GM18507 (cell line): ENCODE measurements at places on chromosomes 7 and 10.

DNA sequence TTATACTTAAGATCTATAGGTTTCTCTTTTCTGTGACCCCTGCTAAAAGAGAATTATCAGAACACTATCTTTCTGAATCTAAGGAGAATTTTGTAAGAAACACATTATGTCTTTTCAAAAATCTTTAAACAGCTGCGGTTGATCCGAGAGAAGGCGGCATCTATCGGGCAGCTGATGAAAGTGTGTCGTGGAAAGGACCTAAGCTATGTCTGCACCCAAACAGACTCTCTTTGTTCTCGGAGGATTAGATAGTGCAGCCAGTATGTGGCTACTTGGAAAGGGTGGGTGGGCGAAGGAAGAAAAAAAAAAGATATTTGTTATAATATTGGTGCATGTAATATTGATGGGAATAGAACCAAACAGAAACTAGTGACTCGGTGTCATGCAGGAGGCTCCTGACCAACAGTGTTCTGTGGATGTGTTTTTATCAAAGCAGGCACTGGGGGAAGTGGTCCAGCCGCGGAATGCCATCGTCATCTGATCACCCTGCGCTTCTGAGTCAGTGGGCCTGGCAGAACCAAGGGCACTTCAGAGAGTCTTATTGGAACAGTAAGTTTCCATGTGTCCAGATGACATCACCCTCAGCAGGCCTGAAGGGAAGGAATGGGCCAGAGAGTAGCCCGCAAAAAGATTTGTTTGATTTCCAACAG is 509.7 kb upstream of the AKR1E2 start:
- DNase-seq = no peak

- DNase-seq = no peak
Measured at GRCh38 chr7:68504716-68505115, 1093.6 kb upstream of the AUTS2 start.

DNA sequence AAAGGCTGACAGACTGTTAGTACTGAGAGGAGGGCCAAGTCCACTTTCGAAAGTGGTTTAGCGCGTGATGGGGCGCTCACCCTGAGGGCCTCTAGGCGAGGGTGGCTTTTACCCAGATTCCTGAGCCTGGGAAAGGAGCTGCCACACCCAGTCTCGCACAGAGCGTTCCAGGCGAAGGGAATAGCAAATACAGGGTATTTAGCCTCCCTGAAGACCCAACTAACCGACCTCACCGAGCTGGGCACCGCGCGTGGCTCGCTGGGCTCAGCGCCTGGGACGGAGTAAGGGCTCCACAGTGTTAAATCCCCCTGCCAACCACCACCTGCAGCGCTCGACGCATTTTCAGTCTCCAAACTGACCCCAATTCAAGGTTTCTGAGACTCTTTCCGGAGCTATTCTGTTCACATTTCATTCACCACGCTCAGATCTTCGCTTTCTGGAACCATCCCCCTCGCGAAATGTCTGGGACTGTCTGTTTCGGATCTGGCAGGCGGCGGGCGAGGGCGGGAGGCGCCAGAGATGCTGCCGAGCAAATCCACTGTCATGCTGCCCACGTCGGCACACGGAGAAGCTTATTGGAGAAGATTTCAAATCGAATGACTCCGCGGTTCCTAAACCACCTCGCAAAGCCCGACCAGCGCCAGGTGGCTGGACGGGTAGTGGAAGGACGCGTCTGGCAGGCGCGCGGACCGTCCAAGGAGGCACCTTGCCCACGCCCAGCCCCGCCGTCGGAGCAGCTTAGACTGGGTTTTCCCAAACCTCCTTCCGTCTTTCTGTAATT is 1.4 kb upstream of the OSBPL3 start:
- no peak for DNase-seq

DNA sequence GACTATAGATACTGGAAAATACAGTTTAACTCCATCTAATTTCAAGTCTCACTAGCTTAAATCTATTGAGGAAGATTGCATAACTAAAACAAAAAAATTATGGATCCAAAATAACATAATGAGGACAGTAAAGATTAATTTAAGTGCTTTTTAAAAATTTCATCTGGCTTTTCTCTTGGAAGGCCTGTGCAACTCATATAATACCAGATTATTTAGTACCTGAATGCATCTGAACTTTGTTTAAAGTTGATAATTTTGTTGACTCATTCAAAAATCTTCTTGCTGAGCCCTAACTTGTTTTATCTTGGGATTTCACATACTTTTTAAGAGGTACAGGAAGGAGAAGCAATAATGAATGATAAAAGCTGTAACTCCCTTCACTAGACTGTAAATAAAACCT is 146.5 kb downstream of the CSTF2T start:
- no peak for DNase-seq

DNA sequence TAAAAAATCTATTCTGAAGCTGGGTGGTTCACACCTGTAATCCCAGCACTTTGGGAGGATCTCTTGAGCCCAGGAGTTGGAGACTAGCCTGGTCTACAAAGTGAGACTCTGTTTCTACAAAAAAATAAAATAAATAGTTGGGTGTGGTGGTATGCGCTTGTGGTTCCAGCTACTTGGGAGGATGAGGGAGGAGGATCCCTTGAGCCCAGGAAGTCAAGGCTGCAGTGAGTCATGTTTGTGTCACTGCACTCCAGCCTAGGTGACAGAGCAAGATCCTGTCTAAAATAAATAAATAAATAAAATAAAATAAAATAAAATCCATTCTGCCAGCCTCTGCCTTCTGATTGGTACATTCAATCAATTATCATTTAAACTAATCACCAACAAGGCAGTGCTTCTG is 17.5 kb downstream of the ZNF33A start:
- no peak for DNase-seq

DNA sequence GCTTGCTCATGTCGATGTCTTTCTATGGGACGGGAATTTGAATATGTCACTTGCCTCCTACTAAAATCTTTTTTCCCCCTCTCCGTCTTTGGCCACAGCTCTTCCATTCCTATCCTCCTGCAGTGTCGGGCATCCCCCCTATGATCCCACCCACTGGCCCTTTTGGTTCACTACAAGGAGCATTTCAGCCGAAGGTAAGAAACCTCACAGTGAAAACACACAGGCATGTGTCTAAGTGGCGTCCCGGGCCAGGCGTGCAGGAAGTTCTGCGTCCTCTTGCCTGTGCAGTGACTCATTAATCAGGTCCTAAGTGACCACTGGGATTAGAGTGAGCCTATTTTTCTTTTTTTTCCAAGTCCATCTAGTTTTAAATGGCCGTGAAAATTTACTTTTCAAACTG is 360.5 kb upstream of the GALNT17 start:
- no peak for DNase-seq

DNA sequence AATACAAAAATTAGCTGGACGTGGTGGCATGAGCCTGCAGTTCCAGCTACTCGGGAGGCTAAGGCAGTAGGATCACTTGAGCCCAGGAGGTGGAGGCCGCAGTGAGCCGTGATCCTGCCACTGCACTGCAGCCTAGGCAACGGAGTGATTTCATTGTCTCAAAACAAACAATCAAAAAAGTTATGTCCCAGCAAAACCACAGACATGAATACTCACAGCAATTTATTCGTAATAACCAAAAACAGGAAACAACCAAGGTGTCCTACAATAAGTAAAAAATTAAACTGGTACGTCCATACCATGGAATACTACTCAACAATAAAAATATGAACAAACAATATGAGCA is 11.6 kb upstream of the CYTH3 start:
- DNase-seq = no peak

GRCh38 chr7:71705901-71706596 is 574.1 kb downstream of the GALNT17 start:
- DNase-seq = no peak

GRCh38 chr10:132836832-132837540 is 51.0 kb upstream of the NKX6-2 start:
- DNase-seq = peak; percentile 32

- DNase-seq = no peak
Measured at GRCh38 chr10:78185693-78186055, 152.0 kb downstream of the RPS24 start.

DNA sequence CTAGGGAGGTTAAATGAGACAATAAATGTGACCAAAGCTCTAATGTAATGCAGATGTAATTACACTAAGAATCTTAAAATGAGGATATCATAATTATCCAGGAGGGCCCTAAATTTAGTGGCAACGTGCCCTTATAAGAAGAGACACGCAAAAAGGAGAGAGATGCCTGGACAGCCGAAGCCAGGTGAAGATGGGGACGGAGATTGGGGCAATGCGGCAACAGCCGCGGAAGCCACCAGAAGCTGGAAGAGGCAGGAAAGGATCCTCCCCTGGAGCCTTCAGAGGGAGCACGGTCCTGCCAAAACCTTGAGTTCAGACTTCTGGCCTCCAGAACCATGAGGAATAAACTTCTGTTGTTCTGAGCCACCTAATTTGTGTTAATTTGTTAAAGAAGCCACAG is 25.3 kb upstream of the C10orf71 start:
- DNase-seq = no peak

DNA sequence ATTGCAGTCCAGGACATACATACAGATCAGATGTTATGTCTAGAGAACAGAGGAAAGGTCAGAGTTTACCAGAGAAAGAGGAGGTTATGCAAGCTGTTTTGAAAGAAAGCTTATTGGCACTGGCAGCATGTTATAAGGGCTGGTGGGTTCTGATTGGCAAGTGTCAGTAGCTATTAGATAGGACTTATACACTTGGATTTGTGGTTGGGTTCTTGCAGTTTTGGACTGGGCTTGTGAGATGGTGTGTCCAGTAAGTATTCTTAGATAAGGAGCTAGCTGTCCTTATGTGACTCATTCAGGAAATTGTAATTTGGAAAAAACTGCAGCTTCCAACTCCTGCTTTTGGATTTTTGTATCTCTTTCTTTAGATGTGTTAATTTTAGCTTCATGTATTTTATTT is 130.7 kb upstream of the NAMPT start:
- no peak for DNase-seq

- no peak for DNase-seq
Measured at GRCh38 chr7:20236790-20237189, 19.6 kb upstream of the MACC1 start.

DNA sequence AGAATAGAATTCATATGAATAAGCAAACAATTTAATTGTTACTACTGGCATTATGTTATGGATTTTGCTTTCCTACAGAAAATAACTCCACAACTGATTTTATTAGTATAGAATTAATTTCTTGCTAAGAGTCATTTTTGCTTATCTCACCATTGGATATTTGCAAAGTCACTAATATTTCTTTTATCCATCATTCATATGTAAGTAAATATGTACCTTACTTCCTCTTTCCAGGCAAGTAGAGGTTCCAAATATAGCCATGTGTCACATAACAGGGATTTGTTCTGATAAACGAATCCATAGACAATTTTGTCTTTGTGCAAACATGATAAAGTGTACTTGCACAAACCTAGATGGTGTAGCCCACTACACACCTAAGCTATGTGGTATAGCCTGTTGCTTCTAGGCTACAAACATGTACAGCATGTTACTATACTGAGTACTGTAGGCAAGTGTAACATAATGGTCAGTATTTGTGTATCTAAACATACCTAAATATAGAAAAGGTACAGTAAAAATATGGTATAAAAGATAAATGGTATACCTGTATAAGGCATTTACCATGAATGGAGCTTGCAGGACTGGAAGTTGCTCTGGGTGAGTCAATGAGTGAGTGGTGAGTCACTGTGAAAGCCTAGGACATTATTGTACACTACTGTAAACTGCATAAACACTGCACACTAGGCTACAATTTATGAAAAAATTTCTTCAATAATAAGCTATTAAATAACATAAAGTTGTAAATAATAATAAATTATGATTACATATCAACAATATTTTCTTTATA is 18.3 kb downstream of the KLLN start:
- no peak for DNase-seq

- DNase-seq = no peak
Measured at GRCh38 chr10:98446151-98446660, 529 bp downstream of the HPS1 start.

- no peak for DNase-seq
Measured at GRCh38 chr7:80044796-80045195, 89.8 kb upstream of the GNAI1 start.

- DNase-seq = no peak
Measured at GRCh38 chr7:106916679-106917078, 51.6 kb downstream of the PIK3CG start.

DNA sequence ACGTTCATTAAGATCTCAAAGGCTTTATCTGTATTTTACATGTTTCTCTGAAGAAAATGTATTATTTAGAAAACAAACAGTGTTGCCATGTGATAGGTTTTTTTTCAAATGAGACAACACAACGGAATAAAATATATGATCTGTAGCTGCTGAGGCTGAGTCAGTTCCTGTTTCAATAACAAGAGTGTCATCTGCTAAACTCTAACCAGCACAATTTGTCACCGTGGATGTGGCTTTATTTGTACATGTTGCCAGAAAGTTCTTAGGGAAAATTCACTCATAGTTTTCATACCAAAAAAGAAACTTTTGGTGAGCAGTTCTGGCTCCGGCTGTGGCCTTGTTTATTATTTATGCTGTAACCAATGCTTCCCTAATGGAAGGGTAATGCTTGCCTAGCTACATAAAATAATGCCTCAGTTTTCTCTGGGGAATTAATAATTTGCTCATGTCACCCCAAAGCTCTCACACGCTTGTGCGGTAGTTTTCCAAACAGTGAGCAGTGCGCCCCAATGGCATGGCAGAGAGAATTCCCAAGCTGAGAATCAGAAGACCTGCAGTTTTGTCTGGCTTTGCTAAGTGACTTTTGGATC is 20.3 kb upstream of the KLF6 start:
- no peak for DNase-seq

GRCh38 chr7:50798126-50798525 is 15.4 kb upstream of the GRB10 start:
- no peak for DNase-seq

DNA sequence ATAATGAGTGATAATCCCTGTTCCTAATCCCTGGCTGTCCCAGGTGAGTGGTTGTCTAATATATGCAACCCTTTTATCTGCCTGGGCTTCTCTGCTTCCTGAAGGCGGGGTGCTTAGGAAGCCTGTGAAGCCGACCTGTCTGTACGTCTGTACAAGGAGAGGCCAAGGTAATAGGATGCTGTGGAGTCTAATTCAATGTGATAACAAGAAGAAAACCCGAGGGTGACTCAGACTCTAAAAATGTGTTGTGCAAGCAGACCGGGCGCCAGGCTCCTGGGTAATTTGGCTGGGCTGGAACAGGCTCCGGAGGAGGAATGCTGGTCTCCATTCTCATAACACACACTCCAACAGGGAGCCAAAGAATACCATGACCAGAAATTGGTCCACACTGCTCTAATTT is 43.6 kb downstream of the THNSL1 start:
- DNase-seq = no peak
